ENCODE measurements at places on chromosomes 7 and 10.

GRCh38 chr10:113498997-113499396 is 53.9 kb upstream of the HABP2 start:
- no peak for DNase-seq

- DNase-seq: peak; percentile 33
Observed at GRCh38 chr10:102729029-102730026, 14.4 kb upstream of the WBP1L start.

- no peak for DNase-seq
Observed at GRCh38 chr7:131792311-131792710, 235.9 kb upstream of the PODXL start.

DNA sequence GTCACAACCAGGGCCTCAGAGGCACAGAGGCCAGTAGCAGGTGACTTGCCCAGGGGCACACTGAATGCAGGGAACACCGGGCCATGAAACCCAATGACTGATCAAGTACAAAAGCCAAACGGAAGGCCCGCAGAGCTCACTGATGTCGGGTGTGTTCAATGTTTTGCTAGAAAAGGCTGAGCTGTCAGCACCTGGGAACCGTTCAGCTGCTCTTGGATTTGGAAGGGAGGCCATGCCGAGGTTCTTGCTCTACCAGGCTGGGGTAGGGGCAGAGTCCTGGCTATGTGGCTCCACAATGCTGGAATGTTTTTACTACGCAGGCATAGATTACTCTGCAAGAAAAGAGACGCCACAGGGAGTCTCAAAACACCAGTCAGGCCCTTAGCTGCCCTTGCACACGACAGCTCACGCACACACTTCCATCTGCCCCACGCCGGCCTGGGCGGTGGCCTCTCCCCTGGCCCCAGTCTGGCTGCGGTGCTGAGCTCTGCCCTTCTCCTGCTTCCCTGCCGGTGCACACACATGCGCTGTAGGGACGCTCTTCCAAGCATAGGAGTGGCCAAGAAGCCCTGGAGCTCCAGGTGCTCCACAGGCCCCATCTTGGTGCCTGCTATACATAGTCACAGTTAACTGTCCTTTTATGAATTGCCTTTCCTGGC is 79.9 kb downstream of the ZRANB1 start:
- no peak for DNase-seq

GRCh38 chr10:103196516-103196915 is 3.4 kb upstream of the NT5C2 start:
- no peak for DNase-seq

GRCh38 chr7:123836656-123837055 is 8.3 kb upstream of the HYAL4 start:
- DNase-seq: no peak

GRCh38 chr10:70508912-70509756 is 30.6 kb downstream of the PALD1 start:
- no peak for DNase-seq

- no peak for DNase-seq
Observed at GRCh38 chr7:42105554-42106358, 131.3 kb downstream of the GLI3 start.

GRCh38 chr10:70617798-70618568 is 15.4 kb upstream of the PRF1 start:
- no peak for DNase-seq

GRCh38 chr10:68619595-68619994 is 59.5 kb downstream of the TET1 start:
- DNase-seq: no peak

DNA sequence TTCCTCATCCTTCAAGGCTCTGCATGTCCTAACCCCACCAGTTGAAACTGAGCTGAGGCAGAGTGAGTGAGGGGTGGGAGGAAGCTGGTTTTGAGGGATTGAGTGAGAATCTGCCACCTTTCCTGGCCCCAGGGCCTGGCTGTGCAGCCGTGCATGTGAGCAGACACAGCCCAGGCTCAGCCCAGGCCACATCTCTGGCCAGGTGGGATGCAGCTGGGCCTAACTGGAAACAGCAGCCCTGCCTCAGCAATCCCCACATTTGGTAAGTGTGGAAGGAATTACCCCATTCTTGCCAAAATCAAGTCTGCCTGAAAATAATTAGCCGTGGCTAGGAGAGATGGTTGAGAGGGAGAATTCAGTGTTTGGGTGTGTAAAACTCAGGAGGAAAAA is 116.6 kb downstream of the NEURL1 start:
- DNase-seq: no peak

DNA sequence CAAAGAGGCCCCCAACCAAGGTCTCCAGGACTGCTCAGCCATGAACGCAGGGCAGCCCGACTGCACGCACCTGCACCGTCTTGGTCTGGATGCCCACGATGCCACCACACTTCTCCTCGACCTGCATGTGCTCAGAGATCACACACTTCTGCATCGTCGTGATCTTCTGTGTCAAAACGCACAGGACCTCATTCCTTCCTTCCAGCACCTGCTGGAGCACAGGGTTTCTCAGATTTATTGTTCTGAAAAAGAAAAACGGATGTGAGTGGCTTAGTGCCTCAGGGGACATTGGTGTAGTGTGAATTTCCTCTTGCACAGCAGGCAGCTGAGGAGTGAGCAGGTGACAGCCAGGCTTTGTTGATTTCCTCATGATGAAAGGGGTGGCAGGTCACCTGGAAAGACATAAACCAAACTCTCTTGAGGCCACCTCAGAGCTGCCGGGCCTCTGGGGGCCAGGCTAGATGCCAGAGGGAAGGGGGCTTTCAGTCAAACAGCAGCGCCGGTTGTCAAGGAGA is 38.2 kb downstream of the GSDME start:
- no peak for DNase-seq

GRCh38 chr7:27181795-27182275 is 3.2 kb downstream of the HOXA11 start:
- no peak for DNase-seq

GRCh38 chr7:157446322-157446721 is 109.5 kb downstream of the DNAJB6 start:
- no peak for DNase-seq

DNA sequence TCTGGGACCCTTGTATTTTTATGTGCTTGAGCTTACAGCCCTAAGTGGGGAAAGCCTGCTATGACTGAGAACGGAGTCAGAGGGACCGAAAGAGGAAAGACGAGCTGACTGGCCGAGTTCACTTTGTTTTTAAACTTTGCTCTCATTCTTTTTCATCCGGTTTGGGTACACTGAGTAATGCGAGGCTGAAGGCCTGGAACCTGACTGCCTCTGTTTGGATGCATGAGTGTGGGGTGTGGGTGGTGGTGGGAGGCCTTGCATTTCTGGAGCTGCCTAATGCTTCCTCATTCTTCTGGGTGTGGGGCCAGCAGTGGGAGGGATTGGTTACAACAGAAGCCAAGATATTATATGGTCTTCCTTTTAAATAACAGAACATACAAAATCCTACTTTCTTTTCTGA is 155.5 kb downstream of the BUB3 start:
- no peak for DNase-seq

- no peak for DNase-seq
Observed at GRCh38 chr7:129523924-129524323, 21.6 kb downstream of the SMKR1 start.

- no peak for DNase-seq
Observed at GRCh38 chr7:46168671-46169383, 247.8 kb upstream of the IGFBP3 start.

DNA sequence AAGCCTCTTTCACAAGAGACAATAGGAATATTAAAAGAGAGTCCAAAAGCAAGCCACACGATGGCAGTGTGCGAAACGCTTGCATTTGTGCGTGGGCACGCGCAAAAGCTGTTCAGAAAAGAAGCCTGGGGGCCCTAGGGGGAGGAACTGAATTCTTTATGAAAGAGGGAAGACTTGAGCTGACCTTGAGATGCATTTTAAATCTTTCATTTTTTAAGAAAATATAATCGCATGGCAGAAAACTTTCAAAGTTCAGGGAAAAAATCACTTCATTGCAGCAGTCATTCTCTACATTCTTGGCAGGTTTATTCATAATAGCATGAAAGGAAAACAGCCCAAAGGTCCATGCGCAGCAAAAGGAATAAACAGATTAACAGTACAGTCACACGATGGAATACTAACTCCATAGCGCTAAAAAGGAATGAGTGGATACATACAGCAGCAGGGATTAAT is 206.5 kb upstream of the PRKCQ start:
- no peak for DNase-seq

GRCh38 chr7:37683246-37684120 is at the start of gene GPR141:
TSS of gene GPR141 (plus strand) at chr7:37683766. CDS start at chr7:37740394, 56,628 bp downstream.
- no peak for DNase-seq

GRCh38 chr10:110783509-110784107 is 88.1 kb upstream of the PDCD4 start:
- DNase-seq: peak; percentile 55

DNA sequence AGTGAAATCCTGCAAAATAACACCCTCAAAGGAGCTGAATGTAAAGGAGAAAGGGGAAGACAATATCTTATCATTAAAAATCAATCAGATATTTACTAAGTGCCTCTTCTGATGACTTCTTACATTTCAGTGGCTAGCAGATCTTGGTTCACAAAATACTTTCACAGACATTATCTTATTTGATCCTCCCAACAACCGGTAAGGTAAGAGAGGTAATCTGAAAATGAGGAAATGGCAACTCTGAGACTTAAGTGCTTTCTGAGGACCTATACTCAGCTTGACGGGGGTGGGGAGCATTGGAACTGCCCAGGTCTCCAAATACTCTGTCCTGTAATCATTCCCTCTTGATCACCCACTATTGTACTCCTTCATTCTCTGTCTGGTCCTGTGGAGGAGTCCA is 144.6 kb upstream of the MKLN1 start:
- DNase-seq: no peak

GRCh38 chr7:135991906-135992305 is 14.7 kb upstream of the MTPN start:
- DNase-seq: no peak

- no peak for DNase-seq
Observed at GRCh38 chr10:103683851-103684250, 171.5 kb downstream of the SH3PXD2A start.

GRCh38 chr10:112490545-112490944 is 43.5 kb downstream of the VTI1A start:
- no peak for DNase-seq

GRCh38 chr10:12617191-12618175 is 268.1 kb downstream of the CAMK1D start:
- DNase-seq: no peak

GRCh38 chr7:28638914-28639313 is 226.6 kb downstream of the CREB5 start:
- DNase-seq: no peak

- DNase-seq: no peak
Observed at GRCh38 chr7:138625849-138626230, 75.3 kb downstream of the SVOPL start.

- DNase-seq: peak; percentile 1
Observed at GRCh38 chr10:15744217-15744865, 24.6 kb upstream of the ITGA8 start.
